Stimulated activated CD8-positive, alpha-beta memory T cell treated with anti-CD3 and anti-CD28 coated beads, Interleukin-7, amount 100 ng/mL, for 1 hour (primary cell): ENCODE measurements at places on chromosomes 3 and 15.

DNA sequence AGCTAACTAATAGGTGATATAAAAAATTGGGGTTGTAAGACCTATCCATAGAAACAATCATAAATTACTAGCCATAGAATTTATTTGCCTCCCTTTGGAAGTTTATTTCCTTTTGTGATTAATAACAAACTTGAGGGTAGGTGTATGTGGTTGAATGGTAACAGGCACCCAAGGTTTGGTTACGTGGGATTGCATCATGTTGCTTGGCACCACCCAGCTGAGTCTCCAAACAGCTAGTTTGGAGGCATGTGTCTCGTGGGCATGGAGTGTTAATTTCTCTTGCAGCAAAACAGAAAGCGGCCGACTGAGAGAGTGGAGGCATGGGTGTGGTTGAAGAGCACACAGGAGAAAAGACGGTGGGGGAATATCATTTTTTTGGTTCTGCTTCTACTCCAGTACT is 441.4 kb downstream of the CNTN4 start:
- DNase-seq, result no peak

GRCh38 chr3:62718515-62719320 is 156.5 kb downstream of the CADPS start:
- DNase-seq, result no peak

DNA sequence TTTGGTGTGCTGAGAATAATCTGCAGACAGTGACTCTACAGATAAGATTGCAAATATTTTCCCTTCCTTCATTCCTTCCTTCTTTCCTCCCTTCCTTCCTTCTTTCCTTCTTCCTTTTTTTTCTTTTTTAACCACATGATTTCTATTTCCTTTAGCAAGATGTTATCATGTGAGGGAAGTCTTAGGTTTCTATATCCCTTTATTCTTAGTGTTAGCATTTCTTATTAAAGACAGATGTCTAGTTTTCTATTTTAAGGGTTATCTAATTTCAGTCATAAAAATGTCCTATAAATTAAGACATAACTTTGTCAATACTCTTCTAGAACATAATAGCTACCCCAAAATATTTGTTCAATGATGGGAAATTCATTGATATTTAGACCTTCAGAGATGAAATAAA is 470.9 kb downstream of the LPP start:
- DNase-seq, result no peak

GRCh38 chr3:193910886-193911738 is 224.8 kb upstream of the HES1 start:
- DNase-seq, result no peak

DNA sequence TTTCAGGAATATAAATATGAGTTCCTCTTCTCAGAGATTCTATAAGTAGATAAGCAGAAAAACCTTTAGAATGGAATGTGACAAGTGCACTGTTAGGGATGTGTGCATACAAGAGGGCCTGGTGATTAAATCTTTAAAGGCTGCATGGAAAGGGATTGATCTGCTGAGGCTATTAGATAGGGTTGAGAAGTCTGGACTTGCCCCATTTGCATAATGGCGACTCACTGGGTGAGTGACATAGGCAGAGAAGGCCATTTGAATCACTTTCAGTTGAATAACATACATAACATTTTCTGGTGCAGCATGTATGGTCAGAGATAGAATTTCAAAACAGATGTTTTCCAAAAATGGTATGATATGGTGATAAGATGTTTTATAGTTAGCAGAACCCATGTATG is 156.9 kb downstream of the ZNF621 start:
- DNase-seq, result no peak

GRCh38 chr15:73923488-73924164 is 2.6 kb upstream of the LOXL1 start:
- DNase-seq, result no peak

DNA sequence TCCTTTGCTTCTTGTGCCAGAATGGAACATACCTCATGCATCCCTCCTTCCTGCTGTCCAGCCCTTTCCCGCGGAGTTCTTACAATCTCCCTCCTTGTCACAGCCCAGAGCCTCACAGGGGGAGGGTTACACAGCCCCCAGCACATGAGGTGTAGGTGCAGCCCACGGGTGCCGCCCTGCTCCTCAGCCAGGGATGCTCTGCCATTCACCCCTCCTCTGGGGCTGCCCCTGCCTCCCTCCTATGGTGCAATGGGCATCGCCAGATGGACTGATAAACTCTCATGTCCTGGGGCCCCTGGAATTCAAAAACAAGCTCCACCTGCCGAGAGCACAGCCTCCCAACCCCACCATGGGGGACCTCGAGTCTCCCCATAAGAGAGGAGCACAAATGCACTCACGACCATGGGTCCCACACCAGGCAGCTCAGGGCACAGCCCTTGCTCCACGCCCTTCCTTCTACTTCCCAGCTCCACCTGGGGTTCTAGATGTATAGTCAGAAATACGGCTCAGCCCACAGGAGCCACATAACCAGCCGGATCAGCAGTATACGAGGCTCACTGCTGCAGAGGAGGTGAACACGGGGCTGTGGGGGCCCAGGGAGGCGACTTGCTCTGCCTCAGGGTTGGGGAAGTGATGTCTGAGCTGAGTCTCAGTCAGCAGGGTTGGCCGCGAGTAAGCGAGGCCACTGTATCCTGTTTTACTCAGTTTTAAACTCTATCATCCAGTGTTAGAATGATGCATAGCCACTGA is 269.7 kb upstream of the LYSMD4 start:
- DNase-seq, result no peak

DNA sequence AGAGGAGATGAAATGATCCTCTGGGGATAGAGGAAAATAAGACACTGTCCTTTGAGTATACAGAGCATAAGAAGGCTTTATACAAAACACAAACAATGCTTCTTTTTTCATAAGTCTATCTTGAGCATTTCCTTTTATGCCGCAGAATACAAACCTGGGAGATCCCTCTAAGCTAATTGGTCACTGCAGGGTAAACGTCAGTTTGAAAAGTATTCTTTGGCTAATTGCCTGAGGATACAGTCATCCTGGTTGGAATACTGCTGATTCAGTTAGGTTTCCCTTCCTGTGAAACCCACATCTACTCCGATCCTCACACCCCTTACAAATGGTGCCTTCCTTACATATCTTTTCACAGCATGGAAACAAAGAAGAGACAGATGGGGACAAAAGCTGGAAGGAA is 10.6 kb downstream of the WNT5A start:
- DNase-seq, result no peak

DNA sequence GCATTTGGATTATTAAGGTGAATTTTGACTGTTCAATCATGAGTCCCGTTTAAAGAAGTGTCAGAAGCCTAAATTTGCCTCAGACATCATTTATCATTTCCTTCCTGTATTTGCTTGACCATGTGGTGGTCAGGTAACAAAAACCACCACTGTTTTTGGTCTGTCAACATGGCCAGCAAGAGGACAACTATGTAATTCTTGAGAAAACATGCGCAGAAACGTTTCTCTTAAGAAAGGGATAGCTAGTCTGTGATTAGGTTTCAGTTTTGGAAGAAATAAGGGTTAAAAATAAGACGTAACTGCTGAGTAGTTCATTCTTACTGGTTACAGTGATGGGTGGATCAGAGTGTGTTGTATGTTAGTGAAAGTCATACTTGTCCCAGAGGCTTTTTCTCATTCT is 204.5 kb downstream of the AKAP13 start:
- DNase-seq, result no peak

GRCh38 chr3:132469326-132469725 is 52.0 kb downstream of the DNAJC13 start:
- no peak for DNase-seq

DNA sequence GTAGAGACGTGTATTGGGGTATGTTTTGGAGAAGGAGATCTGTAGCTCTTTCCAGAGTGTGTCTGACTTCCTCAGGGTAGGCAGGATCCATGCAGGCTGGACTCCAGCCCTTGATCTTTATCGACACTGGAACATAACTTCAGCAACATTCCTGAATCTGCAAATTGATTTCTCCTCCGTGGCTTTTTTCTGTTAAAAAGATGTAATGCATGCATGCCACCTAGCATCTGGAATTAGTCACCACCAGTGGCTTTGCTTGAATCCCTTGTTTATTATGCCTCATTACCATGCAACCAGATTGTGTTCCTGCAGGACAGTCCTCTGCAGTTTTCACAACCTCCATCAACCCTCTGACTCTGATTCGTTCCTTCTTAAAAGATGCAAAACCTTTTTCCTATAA is 86.1 kb downstream of the CCNL1 start:
- DNase-seq, result no peak

DNA sequence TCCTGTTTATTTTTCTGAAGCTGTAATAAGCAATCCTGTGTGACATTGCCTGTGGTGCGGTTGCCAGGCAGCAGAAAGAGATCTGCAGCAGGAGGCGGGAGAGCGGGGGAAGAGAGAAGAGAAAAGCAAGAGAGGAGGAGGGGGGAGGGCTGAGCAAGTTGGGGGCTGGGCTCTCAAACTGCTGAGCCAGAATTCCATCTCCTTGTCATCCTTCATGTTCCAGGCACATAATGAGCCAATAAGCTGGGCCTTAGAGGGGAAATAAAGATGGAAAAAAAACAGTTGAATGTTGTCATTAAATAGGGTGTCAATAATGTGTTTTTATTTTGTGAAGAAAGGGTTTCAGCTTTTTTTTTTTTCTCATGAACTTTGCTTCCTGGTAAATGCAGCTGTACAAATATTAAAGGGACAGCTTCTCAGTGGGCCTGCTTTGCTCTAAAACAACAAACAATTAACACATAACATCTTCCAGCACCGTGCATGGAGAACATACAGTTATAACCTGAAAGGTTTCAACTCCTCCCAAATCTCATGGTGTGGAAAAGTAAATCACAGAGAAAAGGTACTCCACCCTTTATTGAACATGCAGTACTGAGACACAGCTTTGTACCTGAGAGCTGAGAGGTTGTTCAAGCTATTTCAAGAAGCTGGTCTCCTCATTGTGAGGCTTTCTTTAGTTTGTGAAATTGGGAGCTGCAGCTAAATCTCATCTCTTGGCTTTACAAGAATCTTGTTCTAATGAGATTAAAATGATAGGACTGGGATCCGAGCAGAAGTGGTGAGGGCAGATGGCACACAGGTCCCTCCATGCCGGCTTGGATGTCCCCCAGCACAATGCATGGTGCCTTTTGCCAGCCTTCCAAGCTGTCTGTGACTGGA is 451.1 kb upstream of the KCNMB2 start:
- DNase-seq, result no peak

DNA sequence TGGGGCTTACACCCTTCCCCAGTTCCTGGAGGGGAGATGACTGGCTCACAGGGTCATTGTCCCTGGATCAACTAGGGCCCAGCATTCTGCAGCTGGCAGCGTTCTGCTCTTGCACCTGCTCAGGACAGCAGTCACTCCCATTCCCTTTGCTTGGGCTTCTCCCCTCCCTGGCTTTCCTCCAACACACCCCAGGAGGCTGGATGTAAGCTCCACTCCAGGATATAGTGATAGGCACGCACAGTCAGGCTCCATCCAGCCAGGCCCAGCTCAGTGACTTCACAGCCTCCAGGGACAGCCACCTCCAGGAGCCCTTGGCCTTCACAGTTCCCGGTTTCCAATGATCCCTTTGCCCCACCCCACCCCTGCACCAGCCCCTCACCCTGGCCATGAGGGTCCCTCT is 1.9 kb downstream of the SPTBN5 start:
- no peak for DNase-seq

DNA sequence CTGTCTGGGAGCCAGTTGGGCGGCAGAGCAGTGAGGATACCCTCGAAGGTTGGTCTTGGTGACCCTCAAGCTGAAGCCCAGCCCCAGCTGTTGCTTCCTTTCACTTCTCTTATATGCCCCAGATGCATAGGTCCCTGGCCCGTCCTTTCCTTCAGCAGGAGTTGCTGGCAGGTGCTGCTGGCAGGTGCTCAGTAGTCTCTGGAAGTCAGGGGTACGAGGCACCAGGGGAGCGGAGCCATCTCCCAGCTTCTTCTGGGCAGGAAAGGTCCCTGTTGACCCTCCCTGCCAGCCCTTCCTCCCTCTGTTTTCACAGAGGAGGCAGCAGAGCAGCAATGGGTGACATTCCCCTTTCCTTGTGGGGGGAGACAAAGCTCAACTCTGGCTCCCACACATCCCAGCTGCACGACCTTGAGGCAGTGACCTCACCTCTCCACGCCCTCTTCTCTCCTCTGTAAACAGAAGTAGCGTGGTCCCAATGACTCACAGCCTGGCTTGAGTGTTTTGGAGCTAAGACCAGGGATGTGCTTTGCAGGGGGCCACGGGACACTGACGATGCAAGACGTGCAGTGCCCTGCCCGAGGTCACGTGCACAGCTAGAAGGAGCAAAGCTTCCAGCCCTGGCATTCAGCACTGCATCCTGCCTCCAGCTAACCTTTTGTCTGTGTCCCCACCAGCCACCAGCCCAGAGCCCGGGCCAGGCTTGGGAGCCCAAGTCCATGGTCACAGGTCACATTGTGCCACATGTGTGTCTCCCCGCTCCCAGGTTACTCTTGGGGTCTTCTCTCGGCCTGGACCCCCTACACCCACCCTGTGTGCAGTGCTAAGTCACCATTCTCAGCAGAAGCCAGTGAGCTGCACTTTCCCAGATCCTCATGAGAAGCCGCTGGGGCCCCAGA is 49.7 kb downstream of the SLC6A6 start:
- no peak for DNase-seq

GRCh38 chr3:51358981-51359380 is 26.1 kb upstream of the MANF start:
- no peak for DNase-seq

- no peak for DNase-seq
Observed at GRCh38 chr15:72086010-72086697, 31.8 kb downstream of the MYO9A start.

DNA sequence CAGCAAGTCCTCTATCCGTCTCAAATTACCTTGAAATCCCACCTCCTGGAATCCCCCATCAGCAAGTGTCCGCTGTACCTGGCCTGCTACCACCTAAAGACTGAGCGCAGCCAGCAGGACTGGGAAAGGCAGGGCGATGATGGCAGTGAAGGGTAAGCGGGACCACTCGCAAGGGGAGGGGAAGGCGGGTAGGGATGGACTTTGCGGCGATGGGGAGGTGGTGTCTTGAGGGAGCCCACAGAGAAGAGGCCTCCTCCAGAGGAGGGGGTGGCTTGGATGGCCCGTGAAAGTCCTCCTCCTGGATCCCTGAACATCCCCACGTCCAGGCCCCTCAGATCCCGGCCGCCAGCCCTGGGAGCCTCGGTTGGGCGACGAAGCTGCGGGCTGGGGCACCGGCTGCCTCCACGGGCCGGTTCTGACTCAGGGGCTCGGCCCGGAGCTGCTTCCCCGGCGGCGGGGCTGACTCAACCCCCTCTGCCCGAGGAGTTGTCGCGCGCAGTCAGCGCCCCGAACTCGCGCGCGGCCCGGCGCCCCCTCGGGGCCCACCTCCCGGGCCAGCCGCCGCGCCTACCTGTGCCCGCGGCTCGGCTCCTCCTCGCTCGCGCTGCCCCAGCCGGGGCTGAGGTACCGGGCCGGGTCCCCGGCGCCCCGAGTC is 512 bp downstream of the LARP6 start:
- DNase-seq, result no peak

GRCh38 chr3:127589600-127590281 is 792 bp downstream of the TPRA1 start:
- no peak for DNase-seq

GRCh38 chr3:181626036-181626435 is 85.7 kb upstream of the SOX2 start:
- no peak for DNase-seq
